Stimulated activated CD8-positive, alpha-beta memory T cell treated with anti-CD3 and anti-CD28 coated beads, Interleukin-7, amount 100 ng/mL, for 1 hour (primary cell): ENCODE measurements at places on chromosomes 16 and 17.

- DNase-seq, result no peak
Observed at GRCh38 chr17:32909787-32910369, 18.1 kb upstream of the TMEM98 start.

DNA sequence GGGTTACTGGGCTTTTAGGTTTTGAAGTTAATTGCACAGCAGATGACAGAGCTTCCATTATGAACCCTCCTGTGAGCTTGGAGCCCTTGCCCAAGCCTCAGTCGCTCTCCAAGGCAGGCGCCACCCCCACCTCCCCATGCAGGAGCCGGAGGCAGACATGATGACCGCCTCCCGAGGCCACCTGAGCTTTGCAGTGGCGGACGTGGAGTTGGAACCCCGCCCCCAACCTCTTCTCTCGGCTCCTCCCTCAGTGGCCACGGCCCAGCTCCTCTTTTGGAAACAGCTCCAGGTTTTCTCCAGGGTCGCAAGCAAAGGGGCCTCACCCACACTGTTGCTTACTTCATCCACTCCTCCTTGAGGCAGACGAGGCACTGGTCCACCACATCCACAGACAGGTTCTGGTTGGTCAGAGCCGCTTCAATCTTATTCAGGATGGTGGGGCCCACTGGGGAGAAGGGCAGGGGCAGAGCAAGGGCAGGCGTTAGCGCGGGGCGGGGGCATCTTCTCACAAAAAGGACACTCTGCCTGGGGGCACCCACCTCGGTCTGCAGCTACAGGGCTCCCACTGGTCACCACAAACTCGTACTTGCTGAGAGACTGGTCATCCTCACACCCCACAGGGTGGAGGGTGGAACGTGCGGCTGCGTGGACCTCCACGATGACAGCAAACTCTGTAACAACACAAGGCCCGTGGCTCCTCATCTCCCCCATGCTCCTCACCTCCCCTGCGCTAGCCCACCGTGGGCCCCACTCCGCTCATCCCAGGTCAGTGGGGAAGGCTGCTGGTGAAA, 8.7 kb upstream of the PLD6 start:
- DNase-seq, result no peak

- DNase-seq, result no peak
Observed at GRCh38 chr16:61836804-61837393, 199.3 kb downstream of the CDH8 start.

DNA sequence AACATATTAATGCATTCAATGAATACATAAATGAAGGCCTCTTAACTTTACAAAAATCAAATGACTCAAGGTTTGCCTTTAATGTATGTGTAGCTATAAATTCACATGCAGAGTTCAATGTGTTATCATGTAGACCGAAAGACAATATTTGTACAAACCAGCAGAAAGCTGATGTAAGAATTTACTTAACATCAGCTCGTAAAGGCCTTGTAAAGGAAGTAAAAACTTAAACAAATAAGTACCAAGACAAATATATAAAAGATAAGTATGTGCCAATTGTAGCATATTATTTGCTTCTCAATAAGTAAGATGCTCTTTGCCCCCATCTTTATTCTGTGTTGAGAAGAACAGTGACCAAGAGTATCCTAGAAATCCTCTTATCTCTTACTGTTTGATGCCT, 105.7 kb downstream of the SYCE1L start:
- DNase-seq, result no peak

DNA sequence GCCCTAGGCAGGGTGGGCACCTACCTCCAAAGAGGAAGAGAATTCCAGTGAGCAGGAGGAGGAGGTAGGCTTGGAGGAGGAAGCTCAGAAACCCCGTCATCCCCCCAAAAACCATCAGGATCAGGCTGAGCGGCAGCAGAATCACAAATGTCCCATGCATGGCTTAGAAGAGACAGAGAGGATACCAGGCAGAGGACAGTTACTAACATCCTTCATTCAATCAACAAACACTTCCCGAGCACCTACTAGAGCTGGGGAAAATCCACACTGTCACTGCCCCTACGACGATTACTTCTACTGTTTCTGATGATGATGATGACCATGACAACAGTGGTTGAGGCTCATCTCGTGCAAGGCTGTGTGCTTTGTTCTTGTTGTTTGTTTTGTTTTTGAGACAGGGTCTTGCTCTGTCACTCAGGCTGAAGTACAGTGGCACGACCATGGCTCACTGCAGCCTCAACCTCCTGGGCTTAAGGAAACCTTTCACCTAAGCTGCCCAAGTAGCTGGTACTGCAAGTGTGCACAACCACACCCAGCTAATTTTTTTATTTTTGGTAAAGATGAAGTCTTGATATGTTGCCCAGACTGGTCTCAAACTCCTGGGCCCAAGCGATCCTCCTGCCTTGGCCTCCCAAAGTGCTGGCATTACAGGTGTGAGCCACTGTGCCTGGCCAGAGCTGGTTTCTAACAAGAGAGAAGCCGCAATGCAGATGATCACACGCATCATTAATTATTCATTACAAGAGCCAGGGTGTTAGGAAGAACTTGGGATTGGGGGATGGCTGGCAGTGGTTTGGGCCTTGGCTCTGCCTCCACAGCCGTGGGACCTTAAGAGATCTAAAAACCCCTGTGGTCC, 18.0 kb downstream of the TMEM114 start:
- no peak for DNase-seq

GRCh38 chr16:89863741-89864526, 9.5 kb upstream of the TCF25 start:
- peak; percentile 30 for DNase-seq

GRCh38 chr17:55053855-55054254, 85.3 kb downstream of the STXBP4 start:
- DNase-seq, result no peak

GRCh38 chr16:78984324-78984723, 616.2 kb downstream of the MAF start:
- no peak for DNase-seq

DNA sequence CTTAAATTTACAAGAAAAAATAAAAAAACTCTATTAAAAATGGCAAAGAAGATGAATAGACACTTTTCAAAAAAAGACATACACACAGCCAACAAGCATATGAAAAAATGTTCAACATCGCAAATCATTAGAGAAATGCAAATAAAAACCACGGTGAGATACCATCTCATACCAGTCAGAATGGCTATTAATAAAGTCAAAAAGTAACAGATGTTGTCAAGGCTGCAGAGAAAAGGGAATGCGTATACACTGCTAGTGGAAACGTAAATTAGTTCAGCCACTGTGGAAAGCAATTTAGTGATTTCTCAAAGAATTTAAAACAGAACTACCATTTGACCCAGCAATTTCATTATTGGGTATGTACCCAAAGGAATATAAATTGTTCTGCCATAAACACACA, 31.4 kb downstream of the CAPNS2 start:
- no peak for DNase-seq

DNA sequence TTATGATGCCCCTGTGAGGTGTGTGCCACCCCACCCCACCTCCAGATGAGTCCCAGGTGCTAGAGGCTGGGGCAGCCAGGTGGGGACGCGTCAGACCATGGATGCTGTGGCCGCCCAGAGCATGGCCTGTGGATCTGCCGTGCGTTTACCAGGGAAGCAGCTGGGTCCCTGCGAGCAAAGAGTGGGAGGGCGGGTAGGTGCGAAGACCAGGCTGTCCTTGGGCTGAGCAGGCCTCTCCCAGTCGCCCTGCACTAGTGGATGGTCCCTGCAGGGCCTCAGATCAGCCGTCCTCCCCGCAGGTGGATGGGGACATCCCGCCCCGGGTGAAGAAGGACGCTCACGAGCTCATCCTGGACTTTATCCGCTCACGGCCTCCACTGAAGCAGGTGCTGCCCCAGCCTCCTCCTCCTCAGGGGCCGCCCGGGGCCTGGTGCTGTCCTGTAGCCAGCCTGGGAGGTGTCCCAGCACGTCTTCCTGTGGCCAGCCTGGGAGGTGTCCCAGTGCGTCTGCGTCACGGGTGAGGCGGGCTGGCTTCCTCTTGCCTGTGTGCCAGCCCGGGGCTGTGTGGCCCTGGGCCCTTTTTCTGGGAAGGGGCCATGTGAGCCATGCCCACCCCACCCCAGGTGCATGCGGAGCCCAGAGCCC, 18.0 kb upstream of the TCF25 start:
- DNase-seq, result no peak

DNA sequence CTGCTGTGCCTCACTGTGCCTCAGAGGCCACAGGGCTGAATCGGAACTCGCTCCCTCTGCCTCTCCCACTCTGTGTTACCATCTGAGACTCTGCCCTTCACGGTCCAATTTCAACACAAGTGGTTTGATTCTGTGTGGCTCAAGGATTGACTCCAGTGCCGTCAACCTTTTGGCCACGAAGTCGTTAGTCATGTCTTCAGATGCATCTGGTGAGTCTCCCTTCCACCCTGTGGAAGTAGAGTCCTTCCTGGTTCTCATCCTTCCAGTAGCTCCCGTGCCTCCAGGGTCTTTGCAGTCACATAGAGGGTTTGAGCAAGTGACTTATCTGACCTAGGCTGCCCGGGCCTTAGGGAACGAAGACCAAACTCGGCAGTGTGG, 51.2 kb downstream of the PGS1 start:
- DNase-seq, result no peak

DNA sequence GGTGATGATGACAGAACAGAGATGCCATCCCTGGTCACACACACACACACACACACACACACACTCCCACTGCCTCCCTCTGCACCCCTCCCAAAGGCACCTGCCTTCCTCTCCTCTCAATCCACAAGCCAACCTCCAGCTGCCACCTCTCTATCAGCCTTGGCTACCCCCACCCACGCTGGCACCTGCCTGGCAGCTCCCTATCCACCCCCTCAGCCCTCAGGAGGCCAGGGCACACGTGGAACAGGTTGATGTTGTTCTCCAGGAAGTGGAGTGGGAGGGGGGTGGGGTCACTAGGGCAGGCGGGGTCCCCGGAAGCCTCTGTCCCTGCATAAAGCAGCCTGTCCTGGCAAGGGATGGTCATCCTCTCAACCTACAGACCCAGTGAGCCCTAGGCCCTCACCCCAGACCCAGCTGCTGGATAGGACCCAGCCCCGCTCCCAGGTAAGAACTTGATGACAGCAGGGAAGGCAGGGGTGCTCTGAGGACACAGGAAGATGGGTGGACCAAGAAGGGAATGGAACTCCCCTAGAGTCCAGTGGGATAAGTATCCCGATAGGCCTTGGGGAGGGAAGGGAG, at the start of gene GSDMA:
Gene GSDMA, plus strand, starts transcription at position 363 of the 579 bp plus-strand sequence. CDS start 2,684 bp downstream, outside the sequence.
- no peak for DNase-seq

DNA sequence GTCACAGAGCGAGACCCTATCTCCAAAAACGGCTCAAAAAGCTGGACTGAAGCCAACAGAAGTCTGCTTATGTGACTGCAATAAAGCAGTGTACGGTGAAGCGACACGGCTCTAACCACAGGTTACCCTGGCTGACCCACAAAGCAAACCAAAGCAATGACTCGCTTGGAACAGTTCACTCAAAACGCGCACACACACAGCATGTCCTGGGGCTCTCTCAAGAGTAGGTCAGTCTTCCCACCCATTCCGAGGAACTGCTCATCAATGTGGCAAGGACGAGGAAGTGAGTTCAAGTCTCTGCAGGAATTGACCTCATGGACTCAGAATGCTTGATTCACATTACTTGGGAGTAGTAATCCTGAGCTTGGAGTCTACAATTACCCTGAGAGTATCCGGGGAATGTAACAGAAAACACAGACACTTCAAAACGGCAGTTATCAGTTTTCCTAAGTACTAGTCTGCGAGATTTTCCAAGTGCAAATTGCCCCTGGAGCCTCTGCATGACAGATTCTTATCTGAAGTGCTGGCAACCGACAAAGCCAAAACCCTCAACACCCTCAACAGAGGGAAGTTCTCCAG, 25.4 kb downstream of the PELP1 start:
- no peak for DNase-seq

GRCh38 chr17:57158325-57158724, 73.3 kb downstream of the AKAP1 start:
- DNase-seq, result no peak

GRCh38 chr17:66230922-66231591, 1.8 kb upstream of the APOH start:
- no peak for DNase-seq

DNA sequence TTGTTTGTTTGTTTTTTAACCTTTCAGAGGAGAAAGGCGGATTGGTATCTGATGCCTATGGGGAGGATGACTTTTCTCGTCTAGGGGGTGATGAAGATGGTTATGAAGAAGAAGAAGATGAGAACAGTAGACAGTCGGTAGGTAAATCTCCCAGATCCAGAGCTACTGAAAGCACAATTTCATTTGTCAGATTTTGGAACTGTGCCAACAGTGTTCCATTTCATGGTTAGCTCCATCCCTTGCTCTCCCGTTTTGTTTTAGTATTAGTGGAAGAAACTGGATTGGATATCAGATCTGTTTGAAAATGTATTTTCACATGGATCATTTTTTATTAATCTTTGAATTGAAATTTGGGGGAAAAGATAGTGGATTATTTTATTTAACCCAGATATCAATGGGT, 1.4 kb downstream of the SAP30BP start:
- DNase-seq, result no peak

GRCh38 chr17:14094676-14095601, 25.6 kb downstream of the COX10 start:
- DNase-seq, result no peak

DNA sequence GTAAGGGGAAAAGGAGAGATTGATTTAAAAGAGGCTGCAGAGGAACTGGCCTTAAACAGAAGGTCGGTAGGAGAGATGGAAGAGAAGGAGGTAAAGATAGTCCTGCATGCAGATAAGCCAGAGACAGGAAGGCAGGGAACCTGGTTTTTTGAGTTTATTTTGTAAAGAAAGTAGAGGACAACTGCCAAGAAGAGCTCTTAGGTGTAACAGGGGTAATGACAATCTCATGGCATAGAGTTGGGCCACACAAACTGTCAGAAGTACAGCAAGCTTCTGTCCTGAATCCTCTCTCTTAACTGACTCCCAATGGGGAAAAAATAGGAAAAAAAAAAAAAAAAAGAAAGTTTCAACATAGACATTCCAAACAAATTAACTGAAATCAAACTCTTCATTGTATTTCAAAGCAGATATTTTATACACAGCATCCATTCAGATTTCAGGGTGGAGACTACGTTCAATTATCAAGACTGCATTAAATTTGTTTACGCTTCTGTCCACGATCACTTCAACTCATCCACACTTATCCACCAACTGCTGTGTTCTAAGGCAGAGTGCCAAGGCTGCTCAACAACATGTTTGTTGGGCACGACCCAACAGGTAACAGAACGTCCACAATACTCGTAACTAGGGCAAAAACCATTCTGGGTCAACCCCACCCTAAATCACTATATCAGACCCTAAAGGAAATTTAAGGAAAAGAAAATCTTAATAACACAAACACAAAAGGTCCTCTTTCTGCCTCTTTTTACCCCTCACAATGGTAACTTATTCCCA, 34.9 kb downstream of the USP31 start:
- DNase-seq, result no peak

GRCh38 chr17:17372856-17373520, 69.8 kb downstream of the NT5M start:
- no peak for DNase-seq

- no peak for DNase-seq
Observed at GRCh38 chr17:40038882-40039513, 15.2 kb downstream of the MED24 start.

GRCh38 chr17:9003355-9004131, 17.8 kb upstream of the NTN1 start:
- DNase-seq, result no peak
